Body of pancreas (tissue), 4 donors: ENCODE measurements at places on chromosomes 6 and 20.
A peak's percentile ranks its signal among the peaks of the same experiment; 100 is the strongest.

DNA sequence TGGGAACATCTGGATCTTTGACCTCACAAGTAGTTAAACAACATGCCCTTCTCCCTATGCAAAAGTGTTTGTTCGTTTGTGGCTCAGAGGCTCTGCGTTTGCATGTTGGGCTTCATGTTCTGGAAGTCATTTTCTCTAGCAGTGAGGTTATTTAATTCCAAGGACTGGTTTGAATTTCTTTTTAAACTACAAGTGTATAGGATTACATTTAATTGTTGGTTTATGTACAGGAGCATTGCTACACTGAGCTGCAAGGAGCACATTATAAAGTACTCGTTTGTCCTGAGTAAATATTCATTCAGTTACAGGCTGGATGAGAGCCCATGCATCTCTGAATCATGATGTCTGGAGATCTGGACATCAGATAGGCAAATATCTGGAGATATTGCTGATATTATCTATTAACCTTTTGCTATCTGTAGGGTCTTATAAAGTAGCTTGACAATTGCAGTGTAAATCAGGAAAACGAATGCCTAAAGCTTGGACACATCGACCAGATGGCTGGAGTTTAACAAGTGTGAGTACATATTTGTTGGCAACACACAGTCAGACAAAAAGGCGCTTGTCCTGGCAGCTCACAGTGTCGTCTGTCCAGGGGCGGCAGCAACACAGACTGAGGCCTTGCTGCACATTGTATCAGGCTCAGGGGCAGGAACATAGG, 84.6 kb downstream of the PDE7B start:
- no peak for DNase-seq

- no peak for DNase-seq
Observed at GRCh38 chr20:32386091-32386490, 28.0 kb downstream of the ASXL1 start.

DNA sequence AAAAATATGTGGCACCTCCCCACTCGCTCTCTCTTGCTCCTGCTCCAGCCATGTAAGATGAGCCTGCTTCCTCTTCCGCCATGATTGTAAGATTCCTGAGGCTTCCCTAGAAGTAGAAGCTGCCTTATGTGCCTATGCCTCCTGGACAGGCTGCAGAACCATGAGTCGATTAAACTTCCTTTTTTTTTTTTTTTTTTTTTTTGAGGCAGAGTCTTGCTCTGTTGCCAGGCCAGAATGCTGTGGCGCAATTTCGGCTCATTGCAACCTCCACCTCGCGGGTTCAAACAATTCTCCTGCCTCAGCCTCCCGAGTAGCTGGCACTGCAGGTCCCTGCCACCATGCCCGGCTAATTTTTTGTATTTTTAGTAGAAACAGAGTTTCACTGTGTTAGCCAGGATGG, 112.5 kb downstream of the FAM217A start:
- no peak for DNase-seq

GRCh38 chr20:19423900-19424620, 211.6 kb downstream of the SLC24A3 start:
- no peak for DNase-seq

GRCh38 chr6:18997375-18997826, 610.3 kb downstream of the RNF144B start:
- peak; percentile 37 for DNase-seq

GRCh38 chr20:41678799-41679198, 60.6 kb upstream of the CHD6 start:
- no peak for DNase-seq
